ENCODE measurements at places on chromosomes 13 and 19.

DNA sequence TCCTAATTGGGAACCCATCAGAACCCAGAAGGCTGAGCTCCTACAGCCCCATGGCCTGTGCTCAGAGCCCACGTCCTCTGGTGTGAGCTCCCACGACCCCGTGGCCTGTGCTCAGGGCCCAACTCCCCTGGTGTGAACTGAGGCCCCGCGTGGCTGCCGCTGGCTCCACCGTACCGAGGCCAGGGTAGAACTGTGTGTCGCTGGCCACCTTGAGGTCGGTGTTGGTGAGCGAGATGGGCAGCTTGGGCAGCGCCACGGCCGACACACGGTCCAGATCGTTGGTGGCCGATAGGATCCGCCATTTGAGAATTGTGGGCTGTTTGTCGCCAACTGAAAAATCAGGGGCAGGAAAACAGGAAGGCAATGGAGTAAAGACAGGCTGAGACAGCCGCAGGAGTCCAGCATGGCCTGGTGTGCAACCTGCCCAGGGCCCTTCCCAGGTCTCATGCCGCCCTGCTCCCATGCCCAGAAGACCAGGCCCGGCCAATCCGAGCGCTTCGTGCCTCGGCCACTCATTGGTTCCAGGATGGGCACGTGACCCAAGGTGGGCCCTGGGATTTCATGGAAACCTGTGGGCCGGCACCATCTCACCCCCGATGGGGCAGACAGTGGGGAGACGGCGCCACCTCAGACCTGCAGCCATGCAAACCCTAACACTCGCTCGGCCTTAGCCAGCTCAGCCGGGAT, 11.5 kb downstream of the MED16 start:
- DNase-seq: no peak

- DNase-seq: no peak
These were observed 162.8 kb downstream of the CACNA1A start for GRCh38 chr19:13343514-13343913.

DNA sequence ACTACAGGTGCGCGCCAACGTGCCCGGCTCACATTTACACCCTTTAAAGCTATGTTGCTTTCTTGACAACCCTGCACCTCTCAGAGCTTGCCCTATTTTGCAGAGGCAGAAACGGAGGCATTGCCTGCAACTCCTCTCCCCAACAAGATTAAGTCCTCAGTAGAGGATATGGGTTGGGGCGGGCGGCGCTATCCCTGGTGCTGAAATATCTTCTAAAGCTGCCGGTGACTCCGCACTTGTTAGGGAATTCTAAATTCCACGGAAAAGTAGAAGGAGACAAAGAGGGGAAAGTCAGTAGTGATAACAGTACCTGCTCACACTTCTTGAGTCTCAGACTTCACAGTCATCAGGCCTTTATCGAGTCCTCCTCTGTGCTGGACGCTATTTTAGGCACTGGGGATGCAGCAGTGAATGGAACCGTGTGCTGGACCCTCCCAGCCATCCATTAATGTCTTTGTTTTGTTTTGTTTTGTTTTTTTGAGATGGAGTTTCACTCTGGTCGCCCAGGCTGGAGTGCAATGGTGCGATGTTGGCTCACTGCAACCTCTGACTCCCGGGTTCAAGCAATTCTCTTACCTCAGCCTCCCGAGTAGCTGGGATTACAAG, 18.0 kb downstream of the SLC5A5 start:
- no peak for DNase-seq

- DNase-seq: no peak
These were observed 29.1 kb downstream of the NFIX start for GRCh38 chr19:13024126-13024950.

GRCh38 chr13:111359237-111359915, 38.9 kb downstream of the TEX29 start:
- no peak for DNase-seq

DNA sequence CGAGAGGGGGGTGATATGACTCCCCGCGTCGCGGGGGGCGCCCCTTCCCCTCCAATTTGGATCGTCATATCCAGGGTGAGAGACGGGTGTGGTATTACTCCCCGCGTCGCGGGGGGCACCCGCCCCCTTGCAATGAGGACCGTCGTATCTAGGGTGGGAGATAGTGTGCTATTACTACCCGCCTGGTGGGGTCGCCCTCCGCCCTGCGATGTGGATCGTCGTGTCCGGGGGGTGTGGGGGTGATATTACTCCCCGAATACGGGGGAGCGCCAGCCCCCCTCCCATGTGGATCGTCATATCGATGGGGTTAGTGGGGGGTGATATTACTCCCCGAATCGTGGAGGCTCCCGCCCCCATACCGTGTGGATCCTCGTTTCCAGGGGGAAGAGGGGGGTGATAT, 29.2 kb upstream of the RGCC start:
- DNase-seq: no peak

DNA sequence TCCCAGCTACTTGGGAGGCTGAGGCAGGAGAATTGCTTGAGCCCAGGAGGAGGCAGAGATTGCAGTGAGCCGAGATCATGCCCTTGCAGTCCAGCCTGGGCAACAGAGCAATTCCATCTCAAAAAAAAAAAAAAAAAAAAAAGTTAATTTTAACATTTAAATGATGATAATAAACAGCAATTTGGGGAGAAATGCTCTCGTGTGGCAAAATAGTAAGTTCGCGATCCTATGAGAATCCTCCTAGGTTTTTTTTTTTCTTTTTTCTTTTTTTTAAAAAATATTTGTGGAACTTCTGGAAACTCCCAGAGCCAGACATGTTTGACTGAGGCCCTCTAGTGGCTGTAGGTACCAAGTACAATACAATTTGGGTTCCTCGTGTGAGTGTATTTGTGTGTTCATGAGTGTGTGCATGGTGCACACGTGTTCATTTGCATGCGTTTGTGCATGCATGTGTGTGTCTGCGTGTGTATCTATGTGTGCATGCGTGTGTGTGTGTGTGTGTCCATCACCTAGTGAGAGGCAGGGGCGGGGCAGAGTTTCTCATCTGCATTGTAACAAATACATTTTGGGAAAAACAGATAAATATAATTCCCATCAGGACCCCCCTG, 31.2 kb downstream of the TMPRSS9 start:
- peak; percentile 68 for DNase-seq

DNA sequence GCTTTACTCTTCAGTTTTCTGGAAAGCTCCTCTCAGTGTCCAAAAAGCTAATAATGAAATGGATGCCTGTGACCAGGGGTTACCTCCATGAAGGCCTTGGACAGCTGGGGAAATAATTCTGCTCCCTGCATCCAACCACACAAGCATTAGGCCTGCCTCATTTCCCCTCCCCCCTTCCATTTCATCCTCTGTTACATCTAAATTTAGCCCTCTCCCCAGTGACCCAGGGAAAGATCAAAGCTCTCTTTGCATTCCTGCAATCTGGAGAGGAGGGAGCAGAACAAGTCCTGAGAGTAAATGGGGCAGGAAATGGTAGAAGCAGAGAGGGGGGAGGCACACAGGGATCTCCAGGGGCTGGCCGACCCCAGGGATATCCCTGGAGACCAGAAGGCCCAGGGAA, 452.7 kb downstream of the TSHZ3 start:
- DNase-seq: no peak

- DNase-seq: no peak
These were observed 2.6 kb downstream of the PPP5C start for GRCh38 chr19:46349311-46349993.

DNA sequence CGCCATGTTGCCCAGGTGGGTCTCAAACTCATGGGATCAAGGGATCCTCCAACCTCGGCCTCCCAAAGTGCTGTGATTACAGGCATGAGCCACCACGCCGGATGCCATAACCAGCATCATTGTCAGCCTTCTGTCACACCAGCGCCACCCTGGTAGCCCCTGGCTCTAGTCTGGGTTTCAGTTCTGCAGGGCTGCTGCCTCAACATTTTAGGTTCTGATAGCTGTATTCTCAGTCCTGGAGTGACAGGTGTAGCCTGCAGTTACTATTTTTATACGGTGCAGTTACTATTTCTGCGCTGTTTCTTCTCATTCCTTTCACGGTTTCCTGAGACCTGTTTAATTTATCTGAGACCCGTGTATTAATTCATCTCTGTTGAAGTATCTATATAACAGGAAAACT, 57.1 kb downstream of the TRPM4 start:
- DNase-seq: no peak
